Activated CD8-positive, alpha-beta T cell treated with anti-CD3 and anti-CD28 coated beads for 36 hours (primary cell): ENCODE measurements at places on chromosomes 5 and 9. TPM values are rescaled to one million over a fixed set of nuclear protein-coding genes. Genes with fewer than 3 reads are reported as not detected.

DNA sequence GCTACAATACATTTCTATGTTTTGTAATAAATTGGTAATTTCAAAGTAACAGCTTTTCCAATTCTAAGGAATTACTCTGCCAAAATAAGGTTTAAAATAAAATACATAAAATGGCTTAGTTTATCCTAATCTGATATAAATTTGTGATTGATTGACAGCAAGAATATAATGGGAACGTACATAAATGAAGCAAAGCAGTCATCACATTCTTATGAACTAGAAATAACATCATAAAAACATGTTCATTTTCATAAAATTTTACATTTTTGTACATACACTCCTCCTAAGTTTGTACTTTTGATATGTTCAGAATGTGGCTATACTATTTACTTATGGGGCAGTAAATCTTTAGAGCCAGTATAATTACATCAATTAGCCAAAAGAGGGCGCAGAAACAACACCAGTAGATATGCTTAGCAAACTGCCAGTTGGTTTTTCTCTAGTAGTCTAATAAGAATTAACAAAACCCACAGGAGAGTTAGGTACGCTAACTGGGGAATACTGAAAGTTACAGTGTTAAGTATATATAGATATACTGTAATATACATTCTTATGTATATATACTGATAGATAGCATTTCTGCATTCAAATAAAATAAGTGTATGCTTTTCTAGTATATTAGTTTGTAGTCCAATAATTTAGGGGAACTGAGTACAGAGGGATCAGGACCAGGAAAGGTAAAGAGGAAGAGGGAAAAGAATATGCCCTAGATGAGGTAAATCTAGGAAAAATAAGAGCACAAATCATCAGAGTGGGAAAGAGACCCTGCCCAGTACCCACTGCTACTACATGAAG lies 76.8 kb downstream of the ZDHHC21 start:
- no peaks in the 10 kb centered on the region for H3K4me1 ChIP-seq
- H3K27ac ChIP-seq, result no peak overlapping the region
- DNase-seq, result no peak
- H3K36me3 ChIP-seq, result no peaks in the 10 kb centered on the region
- no peak overlapping the region for H3K4me3 ChIP-seq

Gene TRIM7
- total RNA-seq, result 1.1 TPM

Gene LTC4S
- not detected for total RNA-seq

GRCh38 chr9:98171176-98171925 lies 21.1 kb downstream of the CORO2A start:
- no peaks in the 10 kb centered on the region for H3K36me3 ChIP-seq
- H3K27ac ChIP-seq, result no peak overlapping the region
- H3K4me3 ChIP-seq, result no peak overlapping the region
- H3K27me3 ChIP-seq, result no peaks in the 10 kb centered on the region
- DNase-seq, result no peak

DNA sequence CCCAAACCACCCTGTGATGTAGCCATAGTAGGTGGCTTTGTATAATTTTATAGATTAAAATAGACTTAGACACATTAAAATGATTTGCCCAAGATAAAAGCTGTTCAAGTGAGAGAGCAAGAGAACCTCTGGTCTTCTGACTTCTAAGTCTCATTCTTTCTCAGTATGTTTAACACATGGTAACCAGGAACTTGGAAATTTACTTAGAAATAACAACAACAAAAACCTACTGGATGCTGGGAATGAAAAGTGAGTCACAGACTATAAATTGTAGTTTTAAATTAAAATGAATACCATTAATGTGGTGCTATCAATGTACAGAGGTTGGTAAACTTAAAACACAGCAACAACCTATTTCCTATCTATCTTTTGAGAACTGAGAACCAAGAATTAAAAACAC lies 30.4 kb downstream of the HMGCR start:
- no peak overlapping the region for H3K27ac ChIP-seq
- no peaks in the 10 kb centered on the region for H3K27me3 ChIP-seq
- H3K4me1 ChIP-seq, result peaks cover 7% of the 10 kb centered on the region
- peaks cover 1% of the 10 kb centered on the region for H3K36me3 ChIP-seq

DNA sequence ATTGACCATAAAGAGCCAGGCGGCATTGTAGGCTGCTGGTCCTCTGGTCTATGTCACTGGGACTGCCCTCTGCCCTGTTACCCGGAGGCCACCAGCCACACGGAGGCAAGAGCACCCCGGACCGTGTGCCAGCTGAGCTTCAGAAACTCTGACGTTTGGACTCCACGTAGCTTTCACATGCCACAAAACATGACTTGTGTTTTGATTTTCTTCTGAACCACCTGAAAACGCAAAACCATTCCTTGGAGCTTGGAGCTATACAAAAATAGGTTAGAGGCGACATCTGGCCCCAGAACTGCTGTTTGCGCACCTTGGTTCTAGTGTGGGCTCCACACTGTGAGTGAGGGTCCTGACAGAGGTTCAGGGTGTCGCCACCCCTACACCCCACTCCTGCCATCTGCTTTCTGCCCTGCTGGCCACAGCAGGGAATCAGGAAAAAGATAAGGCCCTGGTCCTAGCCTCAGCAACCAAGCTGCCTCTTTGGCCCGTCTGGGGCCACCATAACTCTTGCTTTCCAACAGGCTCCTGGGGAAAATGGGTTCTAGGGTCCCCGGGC lies 151.3 kb upstream of the IRX2 start:
- no peaks in the 10 kb centered on the region for H3K36me3 ChIP-seq
- no peak overlapping the region for H3K4me3 ChIP-seq
- no peaks in the 10 kb centered on the region for H3K4me1 ChIP-seq
- no peak for DNase-seq

DNA sequence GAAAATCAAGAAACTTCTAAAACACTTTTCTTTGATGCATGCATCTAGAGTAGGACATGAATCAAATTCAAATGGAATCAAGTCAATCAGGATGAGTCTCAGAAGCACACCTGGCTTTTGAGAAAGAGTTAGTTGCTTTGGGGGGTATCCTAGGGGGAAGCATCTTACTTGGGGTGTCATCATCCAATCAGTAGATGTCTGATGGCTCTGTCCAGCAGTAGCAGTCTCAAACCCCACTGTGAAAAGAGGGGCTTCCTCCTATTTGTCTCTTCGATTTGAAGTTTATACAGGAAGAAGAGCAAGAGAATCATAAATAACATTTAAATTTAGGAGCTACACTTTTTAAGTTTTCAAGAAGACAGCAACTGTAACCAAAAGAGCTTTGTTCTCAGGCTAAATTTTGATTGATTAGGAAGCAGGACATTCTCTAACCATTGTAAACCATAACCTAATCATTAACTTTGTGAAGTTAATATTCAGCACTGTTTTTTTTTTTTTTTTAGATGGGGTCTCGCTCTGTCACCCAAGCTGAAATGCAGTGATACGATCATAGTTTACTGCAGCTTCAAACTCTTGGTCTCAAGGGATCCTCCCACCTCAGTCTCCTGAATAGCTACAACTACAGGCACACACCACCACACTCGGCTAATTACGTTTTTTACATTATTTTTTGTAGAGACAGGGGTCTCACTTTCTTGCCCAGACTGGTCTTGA lies 614.7 kb downstream of the CSNK1G3 start:
- H3K27ac ChIP-seq, result no peak overlapping the region
- H3K36me3 ChIP-seq, result no peaks in the 10 kb centered on the region
- no peaks in the 10 kb centered on the region for H3K27me3 ChIP-seq
- no peak overlapping the region for H3K4me3 ChIP-seq
- DNase-seq, result no peak

Gene SPRY4
- total RNA-seq, result 0.90 TPM

- peak overlapping the region; percentile 39 for H3K4me3 ChIP-seq
- peaks cover 18% of the 10 kb centered on the region for H3K27me3 ChIP-seq
- no peak overlapping the region for H3K27ac ChIP-seq
Measured at GRCh38 chr9:137441935-137442321, 771 bp upstream of the ENTPD8 start.

DNA sequence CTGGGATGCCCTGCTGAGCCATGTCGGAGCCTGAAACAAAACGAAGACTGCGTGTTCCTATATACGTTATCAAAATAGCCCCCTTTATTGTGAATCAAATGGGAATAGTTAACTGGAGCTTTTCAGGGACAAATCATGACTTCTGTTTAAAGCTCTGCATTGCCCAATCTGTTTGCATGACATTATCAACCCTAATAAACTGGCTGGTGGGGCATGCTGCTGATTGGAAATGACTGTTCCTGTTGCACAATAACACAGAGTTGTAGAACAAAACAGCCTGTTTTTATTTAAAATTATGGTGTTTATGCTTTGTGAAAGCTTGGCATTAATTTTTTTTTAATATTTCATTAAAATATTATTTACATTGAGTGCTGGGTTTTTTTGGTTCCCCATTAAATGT lies 215.5 kb downstream of the TMEM167A start:
- no peaks in the 10 kb centered on the region for H3K4me1 ChIP-seq
- no peak overlapping the region for H3K4me3 ChIP-seq
- no peaks in the 10 kb centered on the region for H3K27me3 ChIP-seq

GRCh38 chr9:132814937-132815336 lies 63.1 kb downstream of the AK8 start:
- DNase-seq, result no peak
- H3K36me3 ChIP-seq, result no peaks in the 10 kb centered on the region
- peaks cover 15% of the 10 kb centered on the region for H3K27me3 ChIP-seq
- H3K4me3 ChIP-seq, result no peak overlapping the region
- no peaks in the 10 kb centered on the region for H3K4me1 ChIP-seq

- H3K27me3 ChIP-seq, result no peaks in the 10 kb centered on the region
- H3K27ac ChIP-seq, result no peak overlapping the region
- peaks cover 23% of the 10 kb centered on the region for H3K36me3 ChIP-seq
Measured at GRCh38 chr5:149775785-149776184, 45.7 kb downstream of the PPARGC1B start.

- no peak overlapping the region for H3K4me3 ChIP-seq
- H3K27me3 ChIP-seq, result no peaks in the 10 kb centered on the region
- H3K36me3 ChIP-seq, result no peaks in the 10 kb centered on the region
- no peak overlapping the region for H3K27ac ChIP-seq
- no peaks in the 10 kb centered on the region for H3K4me1 ChIP-seq
Measured at GRCh38 chr9:75365196-75365595, 276.9 kb downstream of the OSTF1 start.

DNA sequence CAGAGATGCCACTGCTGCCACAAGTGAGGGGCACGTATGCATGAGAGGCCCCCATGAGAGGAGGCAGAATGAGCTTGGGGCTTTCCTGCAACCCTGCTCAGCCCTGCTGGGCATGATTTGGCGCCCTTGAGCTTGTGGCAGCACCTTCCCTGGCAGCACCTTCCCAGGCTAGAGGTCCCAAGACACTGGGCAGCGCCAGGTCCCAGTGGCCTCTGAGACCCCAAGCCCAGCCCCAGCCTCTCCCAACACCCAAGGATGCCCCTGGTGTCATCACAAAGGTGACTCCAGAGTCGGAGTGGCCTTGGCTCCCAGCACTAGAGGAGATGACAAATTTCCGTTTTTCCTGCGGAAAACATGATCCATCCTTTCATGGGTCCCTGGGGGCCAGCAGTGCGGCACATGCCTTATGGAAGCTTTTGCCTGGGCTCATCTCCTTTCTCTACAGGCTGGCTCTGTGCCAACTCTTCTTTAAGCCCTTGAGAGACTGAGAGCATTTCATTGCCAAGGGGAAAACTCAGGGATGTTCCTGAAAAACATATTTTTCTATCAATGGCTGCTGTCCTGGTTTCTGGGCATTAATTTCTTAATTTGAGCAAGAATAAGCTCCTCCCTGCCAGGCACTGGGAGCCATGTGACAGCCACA lies 77.1 kb upstream of the ADAMTS2 start:
- H3K27ac ChIP-seq, result no peak overlapping the region
- H3K27me3 ChIP-seq, result no peaks in the 10 kb centered on the region
- no peaks in the 10 kb centered on the region for H3K4me1 ChIP-seq
- H3K36me3 ChIP-seq, result no peaks in the 10 kb centered on the region
- DNase-seq, result no peak
- no peak overlapping the region for H3K4me3 ChIP-seq

GRCh38 chr5:15266229-15266628 lies 233.8 kb upstream of the FBXL7 start:
- H3K4me1 ChIP-seq, result no peaks in the 10 kb centered on the region
- H3K36me3 ChIP-seq, result no peaks in the 10 kb centered on the region
- no peak overlapping the region for H3K27ac ChIP-seq
- no peak for DNase-seq
- H3K4me3 ChIP-seq, result no peak overlapping the region

GRCh38 chr5:10527281-10527950 lies 36.5 kb upstream of the ANKRD33B start:
- H3K4me1 ChIP-seq, result no peaks in the 10 kb centered on the region
- DNase-seq, result no peak
- H3K27me3 ChIP-seq, result peaks cover 9% of the 10 kb centered on the region
- no peak overlapping the region for H3K27ac ChIP-seq
- no peak overlapping the region for H3K4me3 ChIP-seq
- no peaks in the 10 kb centered on the region for H3K36me3 ChIP-seq

GRCh38 chr9:79131246-79131774 lies 440.5 kb upstream of the TLE4 start:
- no peaks in the 10 kb centered on the region for H3K27me3 ChIP-seq
- no peak overlapping the region for H3K27ac ChIP-seq
- no peaks in the 10 kb centered on the region for H3K36me3 ChIP-seq
- DNase-seq, result no peak
- no peaks in the 10 kb centered on the region for H3K4me1 ChIP-seq
- H3K4me3 ChIP-seq, result no peak overlapping the region

GRCh38 chr9:105290954-105291353 lies 46.5 kb downstream of the SLC44A1 start:
- DNase-seq, result no peak
- H3K36me3 ChIP-seq, result no peaks in the 10 kb centered on the region
- no peaks in the 10 kb centered on the region for H3K27me3 ChIP-seq
- H3K4me1 ChIP-seq, result peaks cover 9% of the 10 kb centered on the region
- no peak overlapping the region for H3K4me3 ChIP-seq

DNA sequence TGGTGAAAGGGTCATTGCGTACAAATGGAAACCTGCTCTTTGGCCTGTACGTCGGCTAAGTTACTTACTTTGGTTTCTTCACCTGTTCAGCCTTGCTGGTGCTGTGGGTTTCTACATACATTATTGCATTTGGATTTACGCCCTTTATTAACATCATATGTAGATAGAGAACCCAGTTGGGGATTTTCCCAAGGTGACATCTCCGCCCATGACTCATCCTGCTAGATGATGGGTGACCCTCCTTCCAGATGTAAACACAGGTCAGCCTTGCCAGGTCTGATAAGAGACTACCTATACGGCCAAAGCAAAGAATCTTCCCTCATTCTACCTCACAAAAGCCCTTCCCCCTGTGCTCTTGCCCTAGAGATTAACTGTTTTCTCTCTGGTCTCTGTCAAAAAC lies 360.9 kb downstream of the KDM4C start:
- no peak for DNase-seq
- H3K27ac ChIP-seq, result no peak overlapping the region
- H3K4me1 ChIP-seq, result peaks cover 17% of the 10 kb centered on the region

DNA sequence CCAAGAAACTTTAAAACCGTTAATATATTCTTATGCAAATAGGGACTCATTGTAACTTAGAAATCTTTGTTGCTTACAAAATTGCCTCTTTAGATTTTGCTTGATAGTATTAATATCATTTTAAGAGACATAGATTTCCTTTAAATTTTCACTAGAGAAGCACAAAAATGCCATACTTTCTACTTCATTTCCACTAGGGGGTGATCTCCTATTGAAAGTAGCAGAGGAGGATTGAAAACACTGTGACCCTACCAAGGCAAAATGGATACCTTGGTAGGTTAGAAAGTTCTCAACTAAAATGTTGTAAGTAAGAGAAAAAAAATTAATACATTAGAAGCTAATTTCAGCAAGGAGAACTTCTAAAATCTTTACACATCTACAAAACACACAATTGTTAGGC lies 204.9 kb downstream of the CHSY3 start:
- no peaks in the 10 kb centered on the region for H3K36me3 ChIP-seq
- H3K4me1 ChIP-seq, result no peaks in the 10 kb centered on the region
- no peak for DNase-seq
- peaks cover 2% of the 10 kb centered on the region for H3K27me3 ChIP-seq
- H3K4me3 ChIP-seq, result no peak overlapping the region

Gene CYLC2
- not detected for total RNA-seq
